ENCODE measurements at places on chromosomes 7 and 10.

- no peak for DNase-seq
Observed at GRCh38 chr7:20284771-20285143, 45.9 kb upstream of the ITGB8 start.

DNA sequence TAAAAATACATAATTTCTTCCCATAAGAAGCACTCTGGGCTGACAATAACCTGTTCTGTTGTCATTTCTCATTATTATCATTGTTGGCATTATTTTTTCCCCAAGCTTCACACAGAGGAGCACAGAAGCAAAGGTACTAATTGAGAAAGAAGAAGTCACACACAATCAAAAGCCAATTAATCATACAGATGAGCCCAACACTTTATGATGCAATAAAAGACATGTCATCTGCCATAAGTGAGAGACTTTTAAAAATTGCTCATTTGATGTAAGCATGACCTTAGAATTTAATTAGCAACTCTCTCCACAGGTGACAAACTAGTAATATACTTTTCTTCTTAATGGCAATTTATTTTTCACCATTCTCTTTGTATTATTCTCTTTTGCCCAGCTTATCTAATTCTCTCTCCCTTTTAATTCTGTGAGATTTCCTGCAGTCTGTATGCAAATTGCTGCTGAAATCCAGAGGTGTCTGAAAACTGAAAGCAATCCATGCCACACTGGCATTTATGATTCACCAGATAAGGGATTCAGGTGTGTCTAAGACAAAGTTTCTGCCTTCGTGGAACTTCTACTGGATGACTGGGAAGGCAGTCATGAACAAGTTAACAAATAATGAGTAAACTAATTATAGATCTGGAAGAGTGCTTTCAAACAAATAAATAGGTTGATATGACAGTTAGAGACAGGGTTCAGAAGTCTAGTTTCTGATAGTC is 203.5 kb downstream of the CHCHD3 start:
- no peak for DNase-seq

GRCh38 chr10:46309511-46310142 is 22.8 kb downstream of the ANTXRL start:
- DNase-seq: no peak

GRCh38 chr7:155994279-155994811 is 182.1 kb upstream of the SHH start:
- DNase-seq: no peak

- no peak for DNase-seq
Observed at GRCh38 chr7:27065709-27066108, 30.1 kb downstream of the HOXA1 start.

- no peak for DNase-seq
Observed at GRCh38 chr10:88793712-88794299, 8.7 kb upstream of the LIPM start.

- peak; percentile 37 for DNase-seq
Observed at GRCh38 chr10:119543814-119544642, 1.5 kb upstream of the RGS10 start.

DNA sequence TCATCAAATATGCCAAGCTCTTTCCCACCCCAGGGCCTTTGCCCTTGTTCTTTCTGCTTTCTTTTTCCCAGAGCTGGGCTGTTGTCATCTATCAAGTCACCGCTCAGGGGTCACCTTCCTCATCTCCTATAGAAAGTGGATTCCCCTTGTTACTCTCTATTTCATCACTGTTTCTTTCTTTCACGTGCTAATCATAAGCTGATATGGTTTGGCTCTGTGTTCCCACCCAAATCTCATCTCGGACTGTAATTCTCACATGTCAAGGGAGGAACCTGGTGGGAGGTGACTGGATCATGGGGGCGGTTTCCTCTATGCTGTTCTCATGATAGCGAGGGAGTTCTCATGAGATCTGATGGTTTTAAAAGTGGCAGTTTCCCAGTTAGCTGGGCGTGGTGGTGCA is 17.0 kb upstream of the TIAL1 start:
- DNase-seq: no peak

GRCh38 chr7:151366166-151366879 is 24.7 kb downstream of the NUB1 start:
- DNase-seq: no peak

- DNase-seq: no peak
Observed at GRCh38 chr10:32961895-32962369, 3.9 kb upstream of the ITGB1 start.

DNA sequence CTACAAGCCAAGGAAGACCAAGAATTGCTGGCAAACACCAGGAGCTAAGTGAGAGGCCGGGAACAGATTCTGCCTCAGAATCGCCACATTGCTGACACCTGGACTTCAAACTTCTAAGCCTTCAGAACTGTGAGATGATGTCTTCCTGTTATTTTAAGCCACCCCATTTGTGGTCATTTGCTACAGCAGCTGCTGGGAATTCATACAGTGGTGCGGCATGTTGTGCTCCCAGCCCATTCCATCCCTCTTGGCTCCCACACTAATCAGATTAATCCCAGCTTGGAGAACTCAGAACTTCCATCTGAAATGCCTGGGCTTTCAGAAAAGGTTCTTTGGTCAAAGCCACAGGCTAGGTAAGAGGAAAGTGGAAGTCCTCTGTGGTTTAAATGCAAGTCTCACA is 24.9 kb downstream of the TCAF1 start:
- DNase-seq: no peak

DNA sequence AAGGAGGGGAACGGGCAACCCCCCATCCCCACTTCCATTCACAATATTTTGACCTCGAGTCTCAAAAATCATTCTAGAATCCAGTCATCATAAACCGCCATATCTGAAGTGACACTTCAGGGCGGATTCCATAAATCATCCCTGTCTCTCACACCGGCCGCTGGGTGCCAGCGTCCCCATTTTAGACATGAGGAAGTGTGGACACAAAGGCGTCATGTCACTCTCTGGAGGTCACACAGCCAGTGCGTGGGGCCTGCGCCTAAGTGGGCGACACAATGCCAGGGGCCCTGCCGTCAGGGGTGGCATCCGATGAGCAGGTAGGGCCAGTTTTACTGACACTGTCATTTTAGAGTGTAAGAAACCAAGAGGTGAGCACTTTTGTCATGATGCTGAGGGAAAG is 19.5 kb downstream of the KCNH2 start:
- DNase-seq: no peak

GRCh38 chr10:93897070-93897780 is 3.4 kb downstream of the SLC35G1 start:
- DNase-seq: no peak

DNA sequence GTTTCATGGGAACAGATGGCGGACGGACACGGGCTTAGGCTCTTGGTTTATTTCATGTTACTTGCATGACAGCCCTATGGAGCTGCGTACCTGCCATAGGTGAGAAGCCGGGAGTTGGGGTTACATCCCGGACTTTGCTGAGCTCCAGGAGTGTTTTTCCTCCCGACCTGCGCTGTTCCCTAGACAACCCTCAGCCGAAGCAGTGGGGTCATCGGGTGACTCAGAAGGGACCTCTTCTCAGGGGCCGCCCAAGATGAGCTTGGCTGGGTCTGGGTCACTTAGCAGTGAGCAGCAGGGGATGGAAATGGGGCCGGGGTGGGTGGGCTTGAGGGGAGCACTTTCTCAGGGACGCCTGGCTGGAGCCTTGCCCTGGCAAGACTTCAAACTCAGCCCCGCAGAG is 11.9 kb downstream of the CUX1 start:
- DNase-seq: no peak

- no peak for DNase-seq
Observed at GRCh38 chr10:29064680-29065079, 224.2 kb upstream of the LYZL1 start.

GRCh38 chr7:80721883-80722615 is 83.6 kb downstream of the CD36 start:
- peak; percentile 31 for DNase-seq

GRCh38 chr7:23247046-23247602 is 549 bp downstream of the GPNMB start:
- DNase-seq: no peak

DNA sequence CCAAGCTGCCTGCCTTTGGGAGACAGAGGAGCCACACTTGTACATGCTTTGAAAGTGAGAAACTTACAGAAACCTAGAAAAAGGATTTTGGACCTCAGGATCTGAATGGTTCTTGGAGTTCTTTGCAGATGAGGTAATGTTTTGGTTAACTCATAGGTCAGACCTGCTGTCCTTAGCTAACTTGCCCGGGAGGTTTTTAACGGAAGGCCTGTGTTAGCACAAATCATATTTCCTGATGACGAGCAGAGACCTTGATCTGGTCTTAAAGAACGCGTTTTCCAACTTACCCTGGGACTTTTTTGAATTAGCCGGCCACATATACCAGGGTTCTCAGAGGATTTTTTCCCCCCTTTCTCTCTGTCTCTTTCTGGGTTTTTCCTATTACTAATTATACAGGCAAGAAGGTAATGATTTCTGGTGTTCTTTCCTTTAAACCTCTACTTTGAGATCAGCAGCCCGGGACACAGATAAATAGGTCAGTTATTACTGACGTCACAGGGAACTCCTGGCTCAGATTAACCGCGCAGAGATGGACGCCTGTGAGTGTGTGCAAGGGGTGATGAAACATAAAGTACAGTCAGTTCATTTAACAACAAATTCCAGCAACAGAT is 101.7 kb upstream of the KLF6 start:
- no peak for DNase-seq

GRCh38 chr7:82701949-82702348 is 258.4 kb upstream of the CACNA2D1 start:
- no peak for DNase-seq

- DNase-seq: no peak
Observed at GRCh38 chr7:41711283-41712064, 8.6 kb upstream of the INHBA start.

DNA sequence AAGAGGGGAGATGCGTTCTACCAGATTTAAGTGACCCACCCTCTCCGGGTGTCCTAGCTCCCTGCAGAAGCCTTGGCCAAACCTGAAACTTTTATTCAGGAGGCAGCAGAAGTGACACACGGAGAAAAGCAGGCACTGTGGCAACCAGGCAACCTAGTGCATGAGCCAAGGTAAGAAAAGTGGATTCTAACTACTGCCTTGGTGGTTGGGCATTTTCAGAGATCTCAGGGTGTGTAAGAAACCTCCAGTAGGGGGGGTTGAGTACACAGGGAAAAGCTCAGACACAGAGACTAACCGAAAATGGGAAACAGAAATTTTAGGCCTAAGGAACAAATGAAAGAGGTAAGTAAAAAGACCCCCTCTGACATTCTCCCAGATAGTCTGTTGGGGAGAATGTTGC is 645.7 kb downstream of the ANKRD7 start:
- no peak for DNase-seq

DNA sequence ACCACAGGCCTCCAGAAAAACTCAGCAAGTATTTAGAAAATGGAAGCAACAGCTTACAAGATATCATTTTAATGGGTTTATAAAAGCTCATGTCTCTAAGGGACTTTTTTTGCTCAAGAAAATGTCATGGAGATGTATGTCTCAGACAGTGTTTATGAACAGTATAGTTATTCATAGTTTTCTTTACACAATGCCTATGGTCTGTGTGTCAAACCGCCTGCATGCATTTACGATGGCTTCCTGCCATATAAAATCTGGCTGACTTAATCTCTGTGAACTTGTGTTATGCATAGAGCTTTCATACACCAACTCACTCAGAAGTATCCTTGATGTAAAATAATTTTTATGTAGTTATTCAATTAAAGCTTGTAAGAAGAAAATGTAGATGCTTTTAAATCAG is 1314.2 kb upstream of the LRRTM3 start:
- DNase-seq: no peak

DNA sequence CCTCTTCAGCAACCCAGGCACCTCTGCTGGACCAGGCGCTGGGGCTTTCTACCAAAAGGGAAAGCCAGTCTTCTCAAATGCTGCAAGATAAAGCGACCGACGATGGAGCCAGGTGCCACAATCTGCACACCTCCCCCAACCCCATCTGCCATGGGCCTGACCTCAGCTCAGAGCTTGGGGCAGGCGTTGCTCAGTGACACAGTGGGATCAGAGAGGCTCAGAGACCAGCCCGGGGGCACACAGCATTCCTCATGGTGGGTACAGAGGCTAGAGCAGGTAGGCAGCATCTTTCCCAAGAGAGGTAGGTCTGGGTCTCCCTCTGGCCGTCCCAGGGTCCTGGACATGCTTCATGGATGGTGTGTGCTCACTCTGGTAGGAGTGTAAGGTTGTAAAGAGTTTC is 56.3 kb downstream of the ZMIZ1 start:
- DNase-seq: no peak

DNA sequence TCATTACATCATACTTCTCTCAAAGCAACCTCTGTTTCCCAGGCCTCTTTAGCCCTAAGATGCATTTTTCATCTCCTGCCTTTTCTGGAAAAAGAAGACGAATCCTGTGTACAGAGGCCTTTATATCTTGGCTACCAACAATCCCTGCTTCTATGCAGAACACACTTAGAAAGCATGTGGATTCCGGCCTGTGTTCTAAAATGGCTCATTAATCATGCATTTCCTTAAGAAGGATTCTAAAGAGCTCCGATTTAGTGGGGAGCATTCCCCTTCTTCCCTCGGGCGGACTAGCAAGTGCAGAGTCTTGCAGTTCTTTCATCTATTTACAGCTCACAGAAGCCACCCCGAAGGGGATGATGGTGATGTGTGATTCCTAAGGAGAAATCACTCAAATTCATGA is 1212.9 kb downstream of the TYW1 start:
- no peak for DNase-seq

DNA sequence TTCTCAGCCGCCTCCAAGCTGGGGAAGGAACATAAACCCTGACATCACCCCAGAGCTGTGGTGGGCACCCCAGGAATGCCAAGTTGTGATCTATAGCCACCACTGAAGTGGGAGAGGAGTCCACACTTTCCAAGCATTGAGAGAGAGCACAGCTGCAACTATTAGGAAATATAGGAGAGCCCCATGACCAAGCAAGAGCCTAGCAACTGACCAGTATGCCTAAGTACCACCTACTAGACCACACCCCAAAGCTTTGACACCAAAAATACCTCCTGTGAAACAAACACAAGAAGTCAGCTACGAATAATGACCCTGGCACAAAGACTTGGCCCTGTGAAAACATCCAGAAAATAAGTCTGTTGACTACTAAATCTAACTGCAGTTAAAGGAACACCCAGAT is 804.1 kb upstream of the IGFBP3 start:
- no peak for DNase-seq

DNA sequence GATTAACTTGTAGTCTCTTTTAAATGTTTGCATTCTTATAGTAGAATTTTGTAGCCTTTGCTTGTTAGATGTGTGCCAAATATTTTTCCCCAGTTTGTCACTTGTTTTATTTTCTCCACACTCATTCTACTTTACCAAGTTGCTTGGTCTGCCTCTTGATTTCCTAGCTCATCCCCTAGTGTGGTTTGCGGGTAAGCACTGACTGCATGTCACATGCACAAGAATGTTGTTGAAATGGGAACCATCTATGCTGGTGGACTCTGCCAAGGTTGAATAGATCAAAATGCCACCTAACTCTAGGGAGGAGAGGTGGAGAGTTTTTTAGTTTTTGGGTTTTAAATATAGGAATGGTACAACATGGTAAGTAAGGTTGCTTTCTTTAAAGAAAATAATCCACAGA is 47.6 kb downstream of the FZD1 start:
- DNase-seq: no peak

- DNase-seq: no peak
Observed at GRCh38 chr10:5806745-5807144, 6.5 kb downstream of the GDI2 start.

- peak; percentile 41 for DNase-seq
Observed at GRCh38 chr7:134784251-134785049, 5.0 kb downstream of the CALD1 start.
